ENCODE measurements at places on chromosomes 1 and 21.

DNA sequence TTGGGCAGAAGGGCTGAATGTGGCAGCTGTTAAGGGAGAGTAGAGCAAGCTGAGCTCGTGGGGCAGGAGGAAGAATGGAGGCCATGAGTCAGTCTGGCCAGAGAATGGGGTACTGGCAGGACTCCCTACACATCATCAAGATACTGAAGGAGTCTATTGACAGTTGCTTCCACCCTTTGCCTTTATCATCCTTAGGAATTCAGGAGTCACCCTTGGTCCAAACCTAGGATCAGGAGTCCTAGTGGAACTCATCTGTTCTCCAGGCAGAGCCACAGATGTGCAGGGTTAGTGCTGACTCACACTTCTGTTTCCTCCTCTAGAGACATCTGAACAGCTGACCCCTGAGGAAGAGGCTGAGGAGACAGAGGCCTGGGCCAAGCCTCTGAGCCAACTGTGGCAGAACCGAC, 18.7 kb upstream of the ST3GAL3 start:
- DNase-seq: no peak

- DNase-seq: no peak
These were observed 98.9 kb downstream of the TMEM53 start for GRCh38 chr1:44575396-44575795.

DNA sequence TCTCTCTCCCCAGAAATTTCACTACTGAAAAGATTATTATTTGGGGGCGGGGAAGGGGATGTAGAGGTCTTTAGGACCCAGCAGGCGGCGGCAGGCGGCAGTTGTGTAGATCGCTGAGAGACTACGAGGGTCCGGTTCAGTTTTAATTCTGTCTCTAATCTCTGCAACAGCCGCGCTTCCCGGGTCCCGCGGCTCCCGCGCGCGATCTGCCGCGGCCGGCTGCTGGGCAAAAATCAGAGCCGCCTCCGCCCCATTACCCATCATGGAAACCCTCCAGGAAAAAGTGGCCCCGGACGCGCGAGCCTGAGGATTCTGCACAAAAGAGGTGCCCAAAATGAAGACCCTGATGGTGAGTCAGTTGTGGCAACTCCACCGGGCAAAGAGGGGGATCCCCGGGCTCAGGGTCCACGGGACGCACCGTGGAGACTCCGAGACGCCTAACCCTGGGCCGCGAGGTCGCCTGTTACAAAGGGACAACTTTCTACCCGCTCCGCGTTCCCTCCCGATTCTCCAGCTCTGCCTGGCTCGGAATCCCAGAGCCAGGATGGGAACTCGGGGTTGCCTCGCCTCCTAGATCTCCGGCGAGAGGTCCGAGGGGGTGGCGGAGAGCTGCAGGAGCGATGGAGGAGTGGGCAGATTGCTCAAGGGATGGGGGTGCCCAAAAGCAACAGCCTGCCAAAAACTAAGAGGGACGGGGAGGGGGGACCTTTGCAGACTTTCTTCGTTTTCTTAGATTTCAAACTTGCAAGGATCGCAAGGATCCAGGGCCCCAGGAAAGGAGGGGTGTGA, at the start of gene ST6GALNAC5:
Gene ST6GALNAC5 (plus strand): TSS at position 139 of the 789 bp plus-strand sequence.
- no peak for DNase-seq

DNA sequence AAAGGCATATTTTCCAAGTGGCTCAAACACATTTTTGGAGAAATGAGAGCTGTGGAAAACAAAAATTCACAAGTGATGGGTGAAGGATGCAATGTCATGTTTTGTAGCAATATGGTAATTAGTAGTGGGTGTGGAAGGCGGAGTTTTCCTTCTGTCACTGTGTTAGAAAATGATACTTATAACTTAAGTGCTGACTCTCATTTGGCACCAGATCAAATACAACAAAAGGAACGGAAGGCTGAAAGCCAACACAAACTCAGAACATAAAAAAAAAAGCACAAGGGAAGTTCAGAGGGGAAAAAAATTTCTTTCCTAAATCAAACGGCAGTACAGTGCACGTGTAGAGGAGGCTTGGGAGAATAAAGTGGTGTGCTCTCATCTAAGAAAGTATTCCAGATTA, at the start of gene TNFSF18:
Gene TNFSF18 (minus strand): TSS at position 77 of the 400 bp plus-strand sequence. CDS start 45 bp downstream, at position 32.
- no peak for DNase-seq
